B cell (primary cell): ENCODE measurements at places on chromosomes 2 and 18. TPM values are rescaled to one million over a fixed set of nuclear protein-coding genes. Genes with fewer than 3 reads are reported as not detected.

CFAP210 gene
- total RNA-seq, result not detected in 2 replicates

NGEF gene
- not detected in 2 replicates for total RNA-seq

MOGAT1 gene
- not detected in 2 replicates for total RNA-seq

CD8B2 gene
- total RNA-seq, result not detected in 2 replicates

UGT1A6 gene
- total RNA-seq, result not detected in 2 replicates
